PC-9 (cell line): ENCODE measurements at places on chromosomes 13 and 19. TPM values are rescaled to one million over a fixed set of nuclear protein-coding genes. Genes with fewer than 3 reads are reported as not detected.

The ZFP28 gene
- total RNA-seq, result 2.8 and 3.2 TPM in 2 replicates

The LIPE gene
- 10.7 and 12.7 TPM in 2 replicates for total RNA-seq

The APOC4 gene
- not detected in 2 replicates for total RNA-seq

The POMP gene
- total RNA-seq, result 44.2 and 63.7 TPM in 2 replicates

The TSKS gene
- not detected in 2 replicates for total RNA-seq

The ZNF296 gene
- 3.1 and 3.7 TPM in 2 replicates for total RNA-seq

The PBX4 gene
- total RNA-seq, result 5.7 and 7.4 TPM in 2 replicates

The IGFL2 gene
- 1.0 TPM in 1 of 2 replicates, not detected in the other for total RNA-seq

The ZNF536 gene
- total RNA-seq, result not detected in 2 replicates

The UGGT2 gene
- total RNA-seq, result 27.5 and 27.7 TPM in 2 replicates

DNA sequence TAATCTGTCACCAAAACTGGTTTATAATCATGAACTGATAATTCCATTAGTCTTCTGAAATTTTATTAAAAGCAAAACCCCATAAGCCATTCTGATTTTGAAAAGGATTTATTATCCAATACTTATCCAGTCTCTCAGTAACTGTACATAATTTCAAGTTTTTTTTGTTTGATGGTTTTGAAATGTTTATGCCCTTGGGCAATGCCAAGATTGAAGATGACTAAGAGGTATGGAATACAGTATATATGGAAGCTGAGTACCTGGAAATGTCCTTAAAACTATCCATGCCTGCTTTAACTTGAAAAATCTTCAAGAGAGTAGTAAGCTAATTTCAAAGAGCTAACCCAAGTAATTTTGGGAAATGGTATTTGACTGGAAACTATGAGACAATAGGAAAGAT, 1.8 kb upstream of the NEK5 start:
- no peaks in the 10 kb centered on the region; the same call in 1 of the 2 replicates for H3K27me3 ChIP-seq
- no peaks in the 10 kb centered on the region for H3K36me3 ChIP-seq
- H3K4me3 ChIP-seq, result no peak overlapping the region

GRCh38 chr19:3062165-3063105, at the start of gene TLE5:
TSS of gene TLE5 (minus strand) at chr19:3062495. CDS start at chr19:3062200, 295 bp downstream.
- no peaks in the 10 kb centered on the region for H3K36me3 ChIP-seq
- H3K4me3 ChIP-seq, result peak within 1 kb of the TSS; percentile 59
- no peak within 1 kb of the TSS for H3K27ac ChIP-seq
- no peaks in the 10 kb centered on the region for H3K27me3 ChIP-seq
- DNase-seq, result peak; percentile 54

GRCh38 chr13:113297370-113298042, 467 bp downstream of the LAMP1 start:
- peaks cover 19% of the 10 kb centered on the region for H3K4me1 ChIP-seq
- DNase-seq, result no peak
- H3K27ac ChIP-seq, result peak overlapping the region; percentile 48; the same call in 1 of the 2 replicates

GRCh38 chr13:74633734-74634133, 499.5 kb upstream of the KLF12 start:
- no peaks in the 10 kb centered on the region for H3K27me3 ChIP-seq
- no peak overlapping the region for H3K4me3 ChIP-seq
- H3K27ac ChIP-seq, result no peak overlapping the region
- H3K36me3 ChIP-seq, result no peaks in the 10 kb centered on the region
- no peaks in the 10 kb centered on the region for H3K4me1 ChIP-seq

GRCh38 chr13:42600943-42601342, 27.0 kb downstream of the TNFSF11 start:
- no peaks in the 10 kb centered on the region for H3K4me1 ChIP-seq
- DNase-seq, result no peak
- no peak overlapping the region for H3K4me3 ChIP-seq
- no peaks in the 10 kb centered on the region for H3K27me3 ChIP-seq
